ENCODE measurements at places on chromosomes 1 and 21. TPM values are rescaled to one million over a fixed set of nuclear protein-coding genes. Genes with fewer than 3 reads are reported as not detected.

Gene RIMKLA
- total RNA-seq, result not detected

Gene ABCA4
- total RNA-seq, result 3.7 TPM

Gene ATF3
- total RNA-seq, result 4.9 TPM

DNA sequence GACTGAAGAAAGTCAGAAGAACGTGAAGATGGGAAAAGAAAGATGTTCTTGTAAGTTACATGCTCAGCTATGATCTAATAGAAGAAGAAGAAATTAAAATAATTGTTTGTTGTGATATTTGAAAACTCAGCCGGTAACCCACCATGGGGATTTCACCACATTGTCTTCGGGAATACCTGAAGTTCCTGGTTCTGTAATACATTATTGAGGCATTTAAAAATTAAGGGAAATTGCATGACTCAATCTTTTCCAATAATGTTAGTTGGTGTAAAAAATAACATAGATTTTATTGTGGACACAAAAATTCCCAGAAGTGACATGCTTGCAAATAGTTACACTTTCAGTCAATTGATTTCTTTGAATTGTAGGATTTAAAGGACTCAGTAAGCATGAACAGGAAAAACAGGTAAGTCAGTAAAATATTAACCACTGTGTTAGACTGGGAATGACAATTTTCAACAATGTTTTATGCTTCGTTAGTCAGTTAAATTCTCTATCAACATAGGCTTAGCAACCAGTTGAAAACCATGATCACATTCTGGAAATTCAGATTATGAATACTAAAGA lies 745.1 kb downstream of the LTN1 start:
- no peak for DNase-seq

- no peak for DNase-seq
These were observed 2.2 kb downstream of the PADI4 start for GRCh38 chr1:17310068-17310640.

Gene SARS1
- 365 TPM for total RNA-seq

DNA sequence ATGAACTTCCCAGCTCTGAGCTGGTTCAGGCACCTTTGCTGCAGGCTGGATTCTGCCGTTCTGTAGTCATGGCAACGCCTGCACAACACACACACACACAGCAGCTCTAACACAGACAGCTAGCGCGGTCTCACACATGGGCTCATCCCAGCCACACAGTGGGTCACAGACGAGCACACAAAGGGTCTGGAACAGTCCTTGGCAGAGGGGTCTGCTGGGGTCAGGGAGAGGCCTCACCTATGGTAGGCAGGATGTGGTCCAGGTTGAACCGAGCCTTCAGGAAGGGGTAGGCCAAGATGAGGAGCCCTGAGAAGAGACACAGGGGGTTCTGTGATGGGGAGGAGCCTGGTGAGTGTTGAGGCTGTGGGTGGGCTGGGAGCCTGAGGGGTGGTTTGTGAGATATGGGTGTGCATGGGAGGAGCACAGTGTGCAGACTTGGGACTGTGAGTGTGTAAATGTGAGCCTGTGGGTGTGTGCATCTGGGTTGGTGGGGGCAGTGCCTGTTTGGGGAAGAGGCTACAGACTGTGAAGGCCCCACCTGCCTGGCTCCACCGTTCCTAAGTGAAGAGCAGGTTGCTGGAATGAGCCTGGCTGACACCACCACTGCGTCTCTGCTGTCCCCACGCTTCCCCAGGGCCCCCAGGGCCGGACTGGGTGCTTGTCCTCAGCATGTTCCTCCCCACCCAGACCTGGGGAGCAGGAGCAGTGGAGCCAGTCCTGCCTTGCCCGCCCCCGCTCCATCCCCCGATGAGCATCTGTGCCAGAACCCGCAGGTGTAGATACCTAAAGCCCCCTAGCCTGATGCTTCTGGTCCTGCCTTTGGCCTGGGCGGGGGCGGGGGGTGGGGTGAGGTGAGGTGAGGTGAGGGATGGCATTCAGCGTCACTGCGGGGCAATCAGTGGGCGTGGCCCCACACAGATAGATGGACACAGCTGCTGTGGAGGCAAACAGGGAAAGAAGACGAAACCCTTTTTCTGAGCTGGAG lies 1.5 kb downstream of the KNCN start:
- peak; percentile 82 for DNase-seq

Gene CD1C
- not detected for total RNA-seq

DNA sequence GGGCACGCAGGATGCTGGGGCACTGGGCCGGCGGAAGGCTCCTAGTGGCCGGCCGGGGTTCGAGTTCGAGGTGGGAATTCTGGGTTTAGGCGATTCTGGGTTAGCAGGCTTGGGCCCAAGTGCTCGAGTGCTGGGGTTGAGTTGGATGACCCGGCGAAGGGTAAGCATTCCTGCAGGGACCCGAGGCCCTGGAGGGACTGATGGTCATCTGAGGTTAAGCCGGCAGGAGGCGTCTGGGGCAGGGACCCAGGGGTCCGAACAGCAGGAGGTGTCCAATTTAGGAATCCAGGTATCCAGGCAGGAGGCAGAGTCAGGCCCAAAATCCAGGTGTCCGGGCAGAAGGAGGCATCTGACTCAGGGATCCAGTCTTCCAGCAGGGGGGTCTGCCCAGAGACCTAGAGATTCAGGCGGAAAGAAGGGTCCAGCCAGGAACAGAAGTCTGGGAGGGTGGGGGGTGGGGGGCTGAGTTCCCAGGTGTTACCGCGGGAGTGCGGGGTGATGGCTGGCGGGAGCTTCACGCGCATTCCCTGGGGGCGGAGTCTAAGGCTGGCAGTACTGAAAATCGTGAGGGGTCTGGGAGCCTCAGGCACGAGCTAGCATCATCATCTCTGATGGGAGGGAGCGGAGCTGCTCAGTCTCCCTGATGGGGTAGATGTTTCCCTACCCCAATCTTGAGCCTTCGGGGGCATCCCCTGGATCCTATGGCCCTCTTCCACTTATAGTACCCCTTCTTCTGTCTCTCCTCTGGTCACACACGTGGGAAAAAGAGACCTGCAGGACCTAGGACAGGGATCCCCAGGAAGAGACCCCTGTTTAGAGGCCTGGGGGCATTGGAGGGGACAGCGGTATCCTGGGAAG lies 585 bp downstream of the GPR3 start:
- DNase-seq, result no peak

Gene WDR26
- 43.4 TPM for total RNA-seq

Gene OR2G6
- not detected for total RNA-seq

DNA sequence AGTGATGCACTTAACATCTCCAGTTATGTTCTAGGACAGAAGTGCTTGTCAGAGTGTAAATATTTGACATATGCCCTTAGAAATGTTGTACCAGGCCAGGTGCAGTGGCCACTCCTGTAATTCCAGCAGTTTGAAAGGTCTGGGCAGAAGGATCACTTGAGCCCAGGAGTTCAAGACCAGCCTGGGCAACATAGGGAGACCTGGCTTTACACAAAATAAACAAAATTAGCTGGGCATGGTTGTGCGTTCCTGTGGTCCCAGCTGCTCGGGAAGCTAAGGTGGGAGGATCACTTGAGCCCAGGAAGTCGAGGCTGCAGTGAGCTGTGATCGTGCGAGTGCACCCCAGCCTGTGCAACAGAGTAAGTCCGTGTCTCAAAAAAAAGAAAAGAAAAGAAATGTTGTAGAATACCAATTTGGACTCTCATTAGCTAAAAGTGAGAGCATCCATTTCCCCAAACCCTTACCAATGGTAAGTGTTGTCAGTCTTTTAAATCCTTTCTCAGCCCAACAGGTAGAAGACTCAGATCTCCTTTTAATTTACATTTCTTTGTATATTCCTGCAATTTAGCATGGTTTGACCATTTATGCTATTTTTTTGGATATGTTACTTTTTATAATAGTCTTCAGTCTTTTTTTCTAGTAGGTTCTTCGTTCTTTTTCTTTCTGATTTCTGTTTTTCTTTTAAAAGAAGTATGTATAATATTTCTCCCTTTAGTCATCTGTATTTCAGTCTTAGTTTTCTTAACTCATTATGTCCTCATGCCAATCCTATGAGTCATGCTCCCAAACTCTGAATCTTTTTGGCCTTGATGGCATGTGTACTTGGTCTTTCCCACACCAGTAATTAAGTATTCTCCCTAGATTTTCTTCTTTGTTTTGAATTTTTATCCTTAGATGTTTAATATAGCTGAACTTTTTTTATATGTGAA lies 74.4 kb downstream of the CAMTA1 start:
- peak; percentile 93 for DNase-seq

GRCh38 chr1:154408174-154408777 lies 3.1 kb downstream of the IL6R start:
- DNase-seq, result peak; percentile 34

Gene CTSK
- 101 TPM for total RNA-seq

Gene IFNLR1
- not detected for total RNA-seq

Gene PRPF38B
- total RNA-seq, result 10.9 TPM

Gene CADM3
- total RNA-seq, result not detected

- no peak for DNase-seq
These were observed 84.2 kb downstream of the PCP4 start for GRCh38 chr21:39951183-39952101.

GRCh38 chr1:43573066-43573800 lies 42.5 kb downstream of the PTPRF start:
- DNase-seq, result no peak

- DNase-seq, result no peak
These were observed 17.7 kb downstream of the PTPRC start for GRCh38 chr1:198656500-198656932.

DNA sequence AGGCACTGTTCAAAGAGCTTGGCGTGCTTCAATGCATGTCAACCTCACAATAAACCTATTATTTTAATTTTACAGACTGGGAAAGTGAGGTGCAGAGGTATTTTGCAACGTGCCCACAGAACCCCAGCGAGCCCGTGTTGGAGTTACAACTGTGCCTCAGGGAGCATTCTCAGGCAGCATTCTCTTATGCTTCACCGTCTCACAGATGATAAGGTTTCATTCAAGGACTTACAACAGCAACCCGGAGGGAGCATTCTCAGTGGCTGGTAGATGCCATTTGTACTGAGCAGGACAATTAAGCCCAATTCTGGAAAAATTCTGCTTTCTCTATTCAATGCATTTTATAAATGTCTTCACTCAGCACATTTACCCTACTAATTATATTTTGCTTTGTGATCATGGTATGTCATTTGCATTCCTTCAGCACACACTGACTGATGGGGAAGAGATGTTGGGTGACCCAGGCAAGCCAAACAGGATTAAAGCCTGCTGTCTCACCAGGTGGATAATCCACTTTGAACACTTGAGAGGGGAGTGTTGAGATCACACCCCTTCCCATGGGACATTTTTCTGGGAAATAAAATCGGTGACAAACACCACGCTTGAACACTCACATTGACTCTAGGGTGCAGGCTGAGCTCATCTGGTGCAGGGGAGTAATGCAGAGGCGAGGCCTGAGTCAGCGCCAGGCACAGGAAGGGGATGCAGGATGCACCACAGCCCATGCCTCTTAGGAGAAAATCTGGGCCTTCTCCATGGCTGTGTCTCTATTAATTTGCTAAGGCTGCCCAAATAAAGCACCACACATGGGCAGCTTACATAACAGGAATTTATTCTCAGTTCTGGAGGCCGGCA lies 113.9 kb downstream of the CLIC6 start:
- DNase-seq, result peak; percentile 46

GRCh38 chr21:35658242-35658641 lies 402.1 kb downstream of the SETD4 start:
- DNase-seq, result peak; percentile 72

GRCh38 chr21:24852610-24853195 lies 754.6 kb downstream of the MRPL39 start:
- no peak for DNase-seq

Gene IPO13
- 35.8 TPM for total RNA-seq

Gene OR2L5
- not detected for total RNA-seq

Gene KCNJ9
- 0.13 TPM for total RNA-seq

GRCh38 chr1:17629460-17629859 lies 90.0 kb downstream of the ARHGEF10L start:
- DNase-seq, result no peak

DNA sequence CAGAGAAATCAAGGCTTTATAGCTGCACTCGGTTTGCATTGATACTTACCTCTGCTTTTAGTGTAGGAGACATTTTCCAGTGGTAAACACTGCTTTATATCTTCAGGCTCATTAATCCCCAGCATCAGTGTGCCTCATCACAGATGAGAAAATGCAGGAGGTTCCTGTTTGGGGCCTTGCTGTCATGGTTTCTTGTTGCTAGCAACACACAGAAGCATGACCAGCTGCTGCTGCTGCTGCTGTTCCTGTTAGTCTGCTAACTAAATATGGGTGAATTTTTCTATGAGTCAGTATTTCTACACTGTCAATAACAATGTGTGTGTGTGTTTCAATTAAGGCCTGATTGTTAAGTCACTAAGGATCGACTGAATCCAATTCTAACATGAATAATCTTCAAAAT lies 85.8 kb upstream of the RGS1 start:
- DNase-seq, result peak; percentile 96

Gene OR6N1
- not detected for total RNA-seq

DNA sequence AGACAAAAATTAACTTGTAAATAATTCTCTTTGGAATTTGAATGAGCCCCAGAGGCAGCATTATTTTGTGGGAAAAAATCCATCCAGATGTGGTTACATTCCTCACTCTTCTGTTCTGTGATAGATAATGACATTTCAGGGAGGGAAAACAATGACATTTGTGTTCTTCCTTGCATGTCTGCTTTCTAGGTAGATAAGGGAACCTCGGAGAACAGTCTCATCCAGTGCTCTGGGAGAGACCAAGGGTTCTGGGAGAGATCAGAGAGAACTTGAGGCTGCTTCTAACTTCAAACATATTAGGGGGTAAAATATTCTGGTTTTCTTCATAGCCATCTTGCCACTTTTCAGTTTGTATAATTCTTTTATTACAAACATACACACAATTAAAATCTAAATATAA lies 269.2 kb downstream of the NEGR1 start:
- no peak for DNase-seq

GRCh38 chr1:213244664-213245091 lies 193.6 kb downstream of the RPS6KC1 start:
- DNase-seq, result peak; percentile 61

GRCh38 chr1:89633248-89633799 lies 404 bp downstream of the LRRC8C start:
- peak; percentile 73 for DNase-seq

Gene TTC39A
- not detected for total RNA-seq

GRCh38 chr1:113389953-113390834 lies at the start of gene MAGI3:
TSS of gene MAGI3 (plus strand) at chr1:113390515. CDS start at chr1:113391034, 519 bp downstream.
- DNase-seq, result peak; percentile 99

Gene OR2M3
- total RNA-seq, result not detected

Gene CYP4A11
- total RNA-seq, result not detected

Gene SLC9C2
- not detected for total RNA-seq

Measured in GM23248 (cell line).